Activated CD4-positive, alpha-beta T cell treated with anti-CD3 and anti-CD28 coated beads, Interleukin-2, Interleukin-6, amounts not matched to agents 100 ng/mL and 50 ng/mL, durations not matched to agents 16 hours and 8 hours (primary cell): ENCODE measurements at places on chromosomes 6 and 20.

DNA sequence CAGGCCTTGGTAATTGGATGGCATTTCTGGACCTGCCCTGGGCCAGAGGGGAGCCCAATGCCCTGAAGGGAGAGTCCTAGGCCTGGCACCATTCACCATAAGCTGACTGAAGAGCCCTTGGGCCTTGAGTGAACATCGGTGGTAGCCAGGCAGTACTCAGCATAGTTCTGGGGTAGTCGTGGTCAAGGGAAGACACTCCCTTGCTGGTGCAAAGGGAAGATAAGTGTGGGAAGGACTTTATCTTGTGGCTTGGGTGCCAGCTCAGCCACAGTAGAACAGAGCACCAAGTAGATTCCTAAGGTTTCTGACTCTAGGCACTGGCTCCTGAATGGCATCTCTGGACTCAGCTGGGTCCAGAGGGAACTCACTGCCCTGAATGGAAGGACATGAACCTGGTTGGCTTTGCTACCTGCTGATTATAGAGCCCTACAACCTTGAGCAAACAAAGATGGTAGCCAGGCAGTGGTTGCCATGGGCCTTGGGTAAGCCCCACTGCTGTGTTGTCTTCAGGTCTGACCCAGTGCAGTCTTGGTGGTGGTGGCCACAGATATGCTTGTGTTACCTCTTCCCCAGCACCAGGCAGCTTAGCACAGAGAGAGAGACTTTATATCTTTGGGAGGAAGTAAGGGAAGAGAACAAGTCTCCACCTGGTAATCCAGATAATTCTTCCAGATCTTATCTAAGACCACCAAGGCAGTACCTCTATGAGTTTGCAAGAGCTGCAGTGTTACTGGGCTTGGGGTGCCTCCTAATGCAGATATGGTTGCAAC, 83.5 kb downstream of the PRDM13 start:
- DNase-seq = no peak

GRCh38 chr6:31267651-31268368, 4.1 kb downstream of the HLA-C start:
- DNase-seq = no peak

DNA sequence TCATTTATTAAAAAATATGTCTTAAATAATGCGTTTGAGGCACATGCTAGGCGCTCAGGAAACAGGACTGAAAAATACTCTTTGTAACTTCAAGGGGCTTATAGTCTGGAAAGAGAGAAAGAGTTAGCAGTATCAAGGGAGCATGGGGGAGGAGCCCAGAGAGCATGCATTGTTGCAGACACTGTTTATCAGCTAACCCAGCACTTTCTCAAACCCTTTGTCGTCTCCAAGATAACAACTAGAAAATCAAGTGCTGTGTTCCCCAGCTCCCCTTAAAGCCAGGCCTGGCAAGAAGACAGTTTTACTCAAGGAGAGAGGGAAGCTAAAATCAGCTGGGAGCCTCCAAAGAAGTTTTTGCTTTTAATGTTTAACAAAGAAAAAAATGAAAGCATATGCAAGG, 98.4 kb downstream of the PERP start:
- no peak for DNase-seq

GRCh38 chr6:148629592-148630465, 117.0 kb upstream of the UST start:
- DNase-seq = no peak

GRCh38 chr20:5848711-5849505, 98.7 kb downstream of the SHLD1 start:
- DNase-seq = peak; percentile 25

DNA sequence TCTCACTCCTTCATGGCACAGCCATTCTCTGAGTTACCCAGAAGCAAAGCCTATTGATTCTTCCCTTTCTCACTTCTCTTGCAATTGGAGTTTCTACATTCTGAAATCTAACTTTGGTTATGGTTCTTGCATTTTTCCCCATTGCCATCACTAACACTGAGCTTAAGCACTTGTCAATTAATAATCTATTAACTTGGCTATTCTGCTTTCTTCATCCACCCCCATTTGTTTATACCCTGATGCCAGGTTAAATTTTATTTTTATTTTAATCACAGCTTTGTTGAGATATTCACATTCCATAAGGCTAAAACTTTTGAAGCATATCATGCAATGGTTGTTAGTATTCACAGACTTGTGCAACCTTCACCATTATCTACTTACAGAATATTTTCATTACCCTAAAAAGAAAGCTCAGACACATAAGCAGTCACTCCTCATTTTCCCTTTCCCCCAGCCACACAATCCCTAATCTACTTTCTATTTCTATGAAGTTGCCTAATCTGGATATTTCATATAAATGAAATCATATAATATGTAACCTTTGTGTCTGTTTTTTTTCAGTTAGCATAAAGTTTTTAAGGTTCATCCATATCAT, 222.3 kb downstream of the UBE3D start:
- no peak for DNase-seq

DNA sequence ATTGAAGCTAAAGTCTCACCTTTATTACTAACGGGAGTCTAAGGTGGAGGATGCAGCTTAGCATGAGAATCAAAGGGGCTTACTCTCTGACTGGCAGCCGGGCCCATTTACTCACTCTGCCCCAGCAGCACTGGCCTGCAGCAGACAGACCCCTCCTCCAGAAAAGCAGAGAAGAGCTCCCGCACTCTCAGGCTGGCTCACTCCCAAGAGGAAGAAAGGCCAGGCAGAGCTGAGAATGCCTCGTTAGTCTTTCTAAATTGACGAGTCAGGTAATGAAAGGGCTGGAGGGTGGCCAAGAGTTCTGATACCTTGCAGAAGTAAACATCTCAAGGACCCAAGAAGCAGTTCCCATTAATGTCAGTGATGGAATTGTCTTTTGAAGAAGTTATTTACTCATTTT, 44.5 kb upstream of the IL20RA start:
- DNase-seq = no peak

GRCh38 chr6:170212051-170212756, 78.7 kb downstream of the DLL1 start:
- DNase-seq = no peak

DNA sequence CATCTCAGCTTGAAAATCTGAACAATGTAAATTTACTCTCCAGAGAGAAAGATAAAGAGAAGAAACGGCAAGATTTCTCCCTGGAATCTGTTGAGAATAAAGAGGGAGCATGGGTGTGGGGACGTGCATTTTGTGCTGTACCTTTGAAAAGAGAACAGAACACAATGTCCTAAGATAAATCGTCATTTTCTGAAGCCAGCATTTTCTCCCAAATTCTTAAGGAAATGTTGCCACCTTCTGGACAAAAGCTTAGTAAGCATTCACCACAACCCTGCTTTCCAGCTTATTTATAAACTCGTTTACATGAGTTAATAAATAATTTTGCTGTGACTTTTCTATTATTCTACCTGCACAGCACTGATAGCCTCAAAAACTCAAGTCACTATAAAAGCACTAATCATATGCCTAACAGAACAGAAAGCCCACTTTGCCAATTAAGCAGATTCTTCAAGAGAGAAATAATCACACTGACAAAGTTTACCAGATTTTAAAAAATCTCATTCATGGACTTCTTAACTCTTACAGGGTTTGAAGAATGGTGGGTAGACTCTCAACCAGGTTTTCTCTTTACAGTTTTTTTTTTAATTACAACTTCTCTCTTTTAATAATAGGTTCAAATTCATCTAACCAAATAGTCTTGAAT, 155.8 kb downstream of the MBOAT1 start:
- DNase-seq = peak; percentile 10

DNA sequence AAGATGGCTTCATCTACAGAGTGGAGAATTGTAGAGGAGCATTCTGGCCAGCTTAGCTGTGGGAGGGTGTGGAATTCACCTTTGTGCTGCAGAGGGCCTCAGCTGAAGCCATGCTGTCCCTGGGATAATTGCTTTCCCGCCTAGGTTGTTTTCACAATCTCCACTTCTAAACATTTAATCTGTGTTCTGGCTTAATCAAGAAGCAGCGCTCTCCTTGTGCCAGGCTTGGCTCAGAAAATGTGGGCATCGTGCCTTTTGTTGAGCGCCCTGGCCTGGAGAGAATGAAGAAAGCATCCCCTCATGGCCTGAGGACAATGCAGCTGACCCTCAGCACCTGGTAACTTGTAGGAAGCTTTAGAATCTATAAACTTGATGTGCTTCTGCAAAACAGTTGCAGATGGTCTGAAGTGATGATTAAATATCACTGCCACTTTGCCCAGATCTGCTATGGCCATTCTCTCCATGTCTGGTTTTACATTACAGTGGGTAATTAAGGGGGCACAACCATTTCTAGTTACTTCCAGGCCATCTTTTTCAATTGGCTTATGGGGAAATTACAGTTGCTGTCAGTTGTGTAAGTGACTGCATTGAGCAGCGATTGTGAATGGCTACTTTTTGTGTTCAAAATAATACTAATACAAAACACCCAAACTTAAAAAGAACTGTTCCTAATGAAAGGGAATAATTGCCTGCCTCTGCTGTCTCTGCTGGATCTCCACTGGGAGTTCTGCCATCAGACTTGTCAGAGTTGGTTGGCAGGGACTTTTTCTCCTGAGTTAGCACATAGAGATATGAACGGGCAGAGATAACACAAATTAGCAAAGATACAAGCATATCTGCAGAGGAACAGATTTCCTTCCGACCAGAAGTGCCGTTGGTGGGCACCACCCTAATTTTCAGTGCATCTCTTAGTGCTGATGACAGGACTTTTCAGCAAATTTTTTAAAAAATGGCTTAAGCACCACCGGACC, 18.4 kb downstream of the CTNNBL1 start:
- DNase-seq = no peak

DNA sequence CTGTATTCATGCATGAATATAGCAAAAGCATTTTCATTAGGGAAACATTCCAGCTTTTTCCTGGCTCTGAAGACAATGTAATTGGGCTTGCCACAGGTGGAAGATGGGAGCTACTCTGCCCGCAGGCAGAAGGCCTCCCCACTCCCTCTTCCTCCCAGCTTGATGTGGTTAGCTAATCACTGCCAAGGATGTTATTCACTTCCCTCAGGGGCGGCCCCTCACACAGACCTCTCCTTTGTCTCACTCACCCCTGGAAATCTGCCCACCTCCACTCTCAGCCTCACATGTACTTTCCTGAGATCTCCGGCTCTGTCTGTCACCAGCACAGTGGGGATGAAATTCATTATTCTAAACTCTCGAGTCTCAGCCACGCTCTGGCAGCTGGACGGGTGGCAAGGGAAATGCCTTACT, 100.7 kb downstream of the ANKRD60 start:
- DNase-seq = no peak

DNA sequence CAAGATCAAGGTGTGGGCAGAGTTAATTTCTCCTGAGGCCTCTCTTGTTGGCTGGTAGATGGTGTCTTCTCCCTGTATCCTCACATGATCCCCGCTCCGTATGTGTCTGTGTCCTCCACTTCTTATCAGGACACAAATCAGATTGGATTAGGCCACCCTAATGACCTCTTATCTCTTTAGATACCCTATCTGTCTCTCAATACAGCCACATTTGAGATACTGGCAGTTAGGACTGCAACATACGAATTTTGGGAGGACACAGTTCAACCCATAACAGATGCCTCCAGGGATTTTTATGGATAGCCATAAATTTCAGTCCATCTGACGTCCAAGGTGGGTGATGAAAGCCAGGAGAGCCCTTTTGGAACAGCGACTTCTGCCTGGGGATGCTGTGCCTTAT, 369.0 kb downstream of the NRN1 start:
- no peak for DNase-seq

GRCh38 chr20:7828437-7828836, 111.8 kb downstream of the HAO1 start:
- no peak for DNase-seq

- no peak for DNase-seq
These were observed 232.7 kb upstream of the SGK1 start for GRCh38 chr6:134550604-134551003.

DNA sequence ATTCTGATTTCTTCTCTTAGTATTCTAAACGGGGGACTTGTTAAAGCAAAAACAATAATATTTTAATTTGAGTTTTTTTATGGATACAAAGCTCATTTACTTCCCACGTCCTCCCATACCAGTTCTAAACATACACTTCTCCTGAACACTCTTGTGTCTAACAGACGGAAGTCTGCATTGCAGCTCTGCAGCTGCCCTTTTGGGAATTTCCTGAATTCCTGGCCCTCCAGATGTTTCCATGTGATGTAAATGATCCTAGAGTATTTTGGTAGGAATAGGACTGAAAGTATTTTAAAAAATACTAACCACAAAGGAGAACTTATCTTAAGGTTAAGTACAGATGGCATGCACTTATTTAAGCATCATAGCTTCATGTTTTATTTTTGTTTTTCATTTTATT, 886.7 kb downstream of the TBC1D32 start:
- DNase-seq = no peak

DNA sequence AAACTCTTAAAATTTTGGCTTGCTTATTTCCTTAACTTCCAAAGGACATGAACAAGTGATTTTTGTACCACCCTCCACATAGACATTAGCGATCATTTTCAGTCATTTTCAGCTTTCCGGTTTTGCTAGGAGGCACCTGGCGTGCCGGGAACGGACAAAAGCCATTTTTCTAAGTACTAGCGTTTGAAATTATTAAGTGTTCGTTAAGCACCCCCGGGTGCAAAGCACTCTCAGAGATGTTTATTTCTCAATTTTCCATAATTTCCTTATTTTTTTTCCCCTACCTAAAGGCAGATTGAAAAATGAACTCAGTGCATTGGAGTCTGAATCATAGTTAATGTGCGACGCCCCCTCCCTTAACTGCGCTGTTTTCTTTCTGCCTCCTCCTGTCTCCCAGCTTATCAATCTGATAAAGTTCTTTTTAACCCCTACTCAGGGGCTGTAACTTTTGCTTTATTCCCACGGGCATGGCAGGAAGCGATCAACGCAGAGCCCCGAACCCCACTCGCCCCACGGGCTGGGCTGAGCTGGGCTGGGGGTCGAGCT, 58.2 kb downstream of the ZNF831 start:
- no peak for DNase-seq

GRCh38 chr6:11054722-11055121, 10.6 kb upstream of the ELOVL2 start:
- DNase-seq = no peak

DNA sequence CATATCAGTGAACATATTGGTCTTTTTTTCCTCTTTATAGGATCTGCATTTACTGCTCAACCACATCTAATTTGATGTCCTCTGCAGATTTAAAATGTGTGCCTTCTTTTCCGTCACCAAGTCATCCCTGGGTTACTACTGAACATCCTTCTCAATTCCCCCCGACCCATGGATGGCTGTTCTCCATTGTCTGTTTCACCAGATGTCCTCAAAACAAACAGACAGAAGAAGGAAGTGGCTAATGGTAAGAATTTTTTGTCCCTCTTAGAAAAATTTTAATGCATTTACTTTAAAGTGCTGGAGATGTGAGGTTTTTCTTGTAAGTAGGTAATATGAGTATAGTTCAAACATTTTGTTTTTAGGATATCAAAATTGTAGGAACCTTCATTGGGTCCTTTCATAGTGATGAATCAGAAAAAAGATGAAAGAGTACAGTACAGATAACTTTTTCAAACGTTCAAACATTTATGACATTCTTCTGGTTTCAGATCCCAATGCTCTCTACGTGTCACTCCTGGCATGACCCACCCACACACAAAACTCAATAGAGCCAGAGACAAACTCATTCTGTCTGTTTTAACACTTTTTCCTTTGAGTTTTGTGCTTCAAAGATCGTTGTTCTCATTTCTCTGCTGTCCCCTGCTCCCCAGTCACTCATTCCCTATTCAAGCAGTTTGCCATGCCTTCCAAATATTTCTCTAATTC, 276.4 kb downstream of the PRL start:
- DNase-seq = no peak
